AG08396 (cell line): ENCODE measurements at places on chromosomes 16 and 17.

DNA sequence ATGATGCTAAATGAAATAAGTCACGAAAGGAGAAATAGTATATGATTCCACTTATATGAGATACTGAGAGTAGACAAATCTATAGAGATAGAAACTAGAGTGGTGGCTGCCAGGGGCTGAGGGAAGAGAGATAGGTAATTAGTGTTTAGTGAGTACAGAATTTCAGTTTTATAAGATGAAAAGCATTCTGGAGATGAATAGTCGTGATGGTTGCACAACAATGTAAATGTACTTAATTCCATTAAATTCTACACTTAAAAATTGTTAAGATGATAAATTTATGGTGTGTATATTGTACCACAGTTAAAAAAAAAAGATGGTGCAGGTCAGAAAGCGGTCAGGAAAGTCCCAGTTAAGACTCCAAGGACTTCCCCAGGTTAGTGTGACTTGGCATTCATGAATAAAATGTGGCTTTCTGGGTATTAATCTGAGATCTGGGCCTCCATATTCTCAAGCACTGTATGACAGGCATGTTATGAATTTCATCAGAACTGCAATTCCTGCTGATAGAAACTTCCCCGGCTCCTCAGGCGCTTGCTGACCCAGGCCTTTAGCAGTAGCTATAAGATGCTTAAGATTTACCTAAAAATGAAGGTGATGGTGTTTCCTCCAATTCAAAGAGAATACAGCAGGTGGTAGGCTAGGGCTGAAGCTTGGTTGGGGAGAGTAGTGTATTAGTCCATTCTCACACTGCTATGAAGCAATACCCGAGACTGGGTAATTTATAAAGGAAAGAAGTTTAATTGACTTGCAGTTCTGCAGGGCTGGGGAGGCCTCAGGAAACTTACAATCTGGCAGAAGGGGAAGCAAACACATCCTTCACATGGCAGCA, 115.3 kb upstream of the SOX9 start:
- DNase-seq = no peak

- no peak for DNase-seq
These were observed 135.5 kb downstream of the ABCC1 start for GRCh38 chr16:16084874-16085273.

DNA sequence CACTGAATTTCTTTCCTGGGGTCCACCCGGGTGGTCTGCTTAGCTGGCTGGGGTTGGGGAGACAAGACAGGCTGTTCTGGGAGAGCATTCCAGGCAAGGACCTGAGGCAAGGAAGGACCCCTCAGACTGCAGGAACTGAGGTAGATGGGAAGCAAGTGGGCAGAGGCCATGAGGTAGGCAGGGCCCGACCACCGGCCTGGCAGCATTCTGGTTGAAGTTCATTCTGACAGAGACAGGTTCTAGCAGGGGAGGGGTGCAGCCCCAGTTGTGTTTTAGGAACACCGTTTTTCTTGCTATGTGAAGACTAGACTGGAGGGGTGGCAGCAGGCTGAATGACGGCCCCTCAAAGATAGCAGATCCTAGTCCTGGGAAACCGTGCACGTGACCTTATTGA, 17.5 kb downstream of the B9D1 start:
- no peak for DNase-seq

- no peak for DNase-seq
These were observed 178.9 kb downstream of the MYO1D start for GRCh38 chr17:32697728-32698625.

DNA sequence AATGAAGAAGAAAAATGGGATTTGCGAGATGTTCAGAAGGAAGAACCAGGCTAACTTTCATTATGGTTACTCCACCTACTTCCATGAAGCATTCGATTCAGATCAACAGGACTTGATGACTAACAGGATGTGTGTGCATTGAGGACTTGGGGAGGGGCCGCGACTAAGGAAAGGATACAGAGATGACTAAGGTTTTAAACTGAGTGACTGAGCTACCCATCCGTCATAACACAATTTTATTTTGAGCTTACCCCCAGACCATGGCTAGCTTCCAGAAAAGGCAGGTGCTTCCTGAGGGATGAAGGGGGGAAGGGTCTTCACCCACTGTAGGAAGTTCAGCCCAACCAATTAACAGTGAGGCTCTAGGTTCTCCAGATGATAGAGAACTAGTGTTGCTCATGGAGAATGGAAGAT, 2.5 kb upstream of the CDYL2 start:
- DNase-seq = peak; percentile 35

DNA sequence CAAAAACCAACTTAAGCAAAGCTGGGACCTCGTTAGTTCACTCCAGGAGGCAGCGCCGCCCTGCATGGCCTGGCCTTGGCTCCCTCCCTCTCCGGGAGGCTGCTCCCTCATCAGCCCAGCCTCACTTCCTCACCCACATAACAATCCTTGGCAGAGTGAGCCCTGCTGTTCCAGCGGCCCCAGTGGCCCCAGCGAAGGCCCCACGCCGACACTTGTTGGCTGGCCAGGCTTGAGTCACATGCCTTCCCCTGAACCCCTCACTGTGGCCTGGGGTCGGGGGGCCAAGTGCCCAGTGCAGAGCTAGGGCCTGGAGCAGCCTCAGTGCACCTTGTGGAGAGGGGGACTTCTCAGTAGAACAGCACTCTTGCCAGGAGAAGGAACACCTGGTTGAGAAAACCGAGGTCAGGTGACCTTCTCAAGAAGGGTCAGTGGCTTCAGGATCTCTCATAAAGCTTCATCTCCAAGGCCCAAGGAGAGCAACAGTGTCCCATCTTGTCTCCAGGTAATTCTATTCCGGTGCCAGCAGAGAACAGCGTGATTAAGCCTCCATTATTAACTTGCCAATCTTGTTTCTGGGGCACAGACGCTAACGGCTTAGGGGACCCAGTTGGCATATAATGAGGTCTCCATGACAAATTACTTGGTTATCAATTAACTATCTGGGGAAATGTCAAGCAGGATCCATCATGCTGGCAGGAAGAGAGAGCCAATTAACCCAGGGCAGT, 26.8 kb downstream of the ENDOV start:
- no peak for DNase-seq

DNA sequence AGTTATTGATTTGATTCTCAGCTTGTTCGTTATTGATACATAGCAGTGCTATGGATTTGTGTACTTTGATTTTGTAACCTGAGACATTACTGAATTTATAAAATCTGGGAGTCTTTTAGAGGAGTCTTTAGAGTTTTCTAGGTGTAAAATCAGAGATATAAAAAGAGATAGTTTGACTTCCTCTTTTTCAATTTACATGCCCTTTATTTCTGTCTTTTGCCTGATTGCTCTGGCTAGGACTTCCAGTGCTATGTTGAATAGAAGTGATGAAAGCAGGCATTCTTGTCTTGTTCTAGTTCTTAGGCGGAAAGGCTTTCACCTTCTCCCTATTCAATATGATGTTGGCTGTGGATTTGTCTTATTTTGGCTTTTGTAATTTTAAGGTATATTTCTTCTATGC, 106.2 kb downstream of the PHKB start:
- no peak for DNase-seq

GRCh38 chr17:55264278-55264644, 499 bp upstream of the HLF start:
- DNase-seq = no peak

DNA sequence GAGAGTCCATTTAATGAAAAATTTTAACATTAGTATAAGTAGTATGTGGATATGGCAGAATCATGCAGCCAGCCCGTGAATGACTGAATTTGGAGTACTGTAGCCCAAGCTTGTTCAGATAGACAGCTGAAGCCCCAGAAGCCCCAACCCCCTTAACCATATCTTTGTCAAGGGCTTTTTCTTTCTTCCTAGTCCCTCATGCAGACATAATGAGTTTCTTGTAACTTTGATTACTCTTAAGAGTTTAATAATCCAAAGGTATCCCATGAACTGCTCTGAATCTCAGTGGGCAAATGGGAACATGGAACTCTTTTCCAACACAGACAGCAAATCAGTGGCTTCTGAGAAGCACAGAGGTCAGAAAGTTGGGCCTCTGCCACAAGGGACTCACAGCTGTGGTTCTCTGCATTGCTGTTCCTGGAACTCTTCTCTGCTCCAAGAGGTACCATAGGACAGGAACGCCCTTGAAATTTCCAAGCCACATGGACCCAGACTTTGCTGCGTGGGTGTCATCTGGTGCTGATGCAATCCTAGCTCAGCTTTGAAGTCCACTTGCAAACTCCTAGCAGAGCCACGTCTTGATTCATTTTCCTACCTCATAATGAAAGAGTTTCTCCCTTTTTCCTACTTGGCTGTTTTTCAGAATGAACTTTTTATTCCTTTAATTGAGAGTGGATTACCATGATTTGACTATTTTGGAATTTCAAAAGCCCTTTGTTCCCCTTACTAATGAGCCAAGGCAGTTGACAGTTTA, 18.1 kb downstream of the LYRM1 start:
- DNase-seq = peak; percentile 31

GRCh38 chr16:89864527-89864820, 8.9 kb upstream of the TCF25 start:
- peak; percentile 29 for DNase-seq

DNA sequence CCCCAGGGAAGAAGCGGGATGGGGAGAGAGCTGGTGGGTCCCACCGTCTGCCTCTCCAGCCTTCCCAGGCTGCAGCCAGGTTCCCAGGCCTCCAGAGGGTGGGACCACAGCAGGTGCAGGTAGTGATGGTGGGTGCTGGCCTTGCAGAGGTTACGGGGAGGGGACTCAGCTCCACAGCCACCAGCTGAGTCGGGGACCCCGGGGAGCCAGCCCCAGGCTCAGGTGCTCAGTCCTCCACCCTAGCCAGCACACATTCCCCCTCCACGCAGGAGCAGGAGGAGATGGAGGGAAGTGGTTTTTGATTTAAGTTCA, 5.0 kb downstream of the TP53I13 start:
- no peak for DNase-seq

GRCh38 chr17:10773391-10773790, 30.5 kb downstream of the TMEM238L start:
- DNase-seq = no peak

- no peak for DNase-seq
These were observed 55.4 kb upstream of the ENDOV start for GRCh38 chr17:80359422-80360110.

DNA sequence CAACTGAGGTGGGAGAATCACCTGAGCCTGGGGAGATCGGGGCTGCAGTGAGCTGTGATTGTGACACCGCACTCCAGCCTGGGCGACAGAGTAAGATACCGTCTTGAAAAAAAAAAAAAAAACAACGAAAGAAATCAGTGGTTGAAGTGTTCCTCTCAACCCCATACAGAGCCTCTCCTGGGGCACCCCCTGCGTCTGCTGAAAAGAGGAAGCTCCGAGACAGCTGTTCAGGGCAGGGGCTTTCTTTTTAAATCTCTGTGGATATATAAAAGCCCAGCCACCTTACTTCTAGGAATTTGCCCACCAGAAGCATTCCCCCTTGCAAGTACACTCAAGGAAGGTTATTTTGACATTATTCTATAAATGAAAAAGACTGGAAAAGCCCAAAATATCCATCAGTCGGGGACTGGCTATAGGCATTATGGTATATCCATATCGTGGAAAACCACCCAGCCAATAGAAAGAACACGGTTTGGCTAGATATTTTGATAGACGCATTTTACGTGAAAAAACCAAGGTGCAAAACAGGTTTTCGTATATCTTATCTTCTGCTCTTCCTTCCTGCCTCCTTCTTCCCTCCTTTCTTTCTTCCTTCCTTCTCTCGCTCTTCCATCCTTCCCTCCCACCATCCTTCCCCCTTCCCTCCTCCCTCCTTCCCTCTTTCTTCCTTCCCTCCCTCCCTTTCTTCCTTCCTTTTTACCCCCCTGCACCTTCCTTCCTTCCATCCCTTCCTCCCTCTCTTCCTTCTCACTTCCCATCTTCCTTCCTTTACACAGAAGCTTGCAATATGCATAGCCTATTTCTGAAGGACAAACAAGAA, 9.2 kb upstream of the CCL22 start:
- no peak for DNase-seq

DNA sequence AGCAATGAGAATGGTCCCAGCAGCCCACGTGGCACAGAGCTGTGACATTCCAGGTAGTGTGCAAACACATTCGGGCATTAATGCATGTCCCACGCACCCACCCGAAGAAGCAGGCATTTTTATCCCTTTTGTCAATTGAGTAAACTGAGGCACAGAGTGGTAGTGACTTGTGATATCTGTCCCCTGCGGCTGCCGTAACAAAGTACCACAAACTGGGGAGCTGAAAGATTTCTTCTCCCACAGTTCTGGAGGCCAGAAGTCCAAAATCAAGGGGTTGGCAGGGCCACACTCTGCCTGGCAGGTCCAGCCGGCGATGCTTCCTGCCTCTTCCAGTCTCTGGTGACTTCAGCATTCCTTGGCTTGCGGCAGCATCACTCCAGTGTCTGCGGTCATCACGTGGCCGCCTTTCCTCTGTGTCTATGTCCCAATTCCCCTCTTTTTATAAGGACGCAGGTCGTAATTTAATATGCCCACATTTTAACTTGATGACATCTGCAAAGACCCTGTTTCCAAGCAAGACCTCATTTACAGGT, 221.9 kb upstream of the GSE1 start:
- no peak for DNase-seq

- no peak for DNase-seq
These were observed 157.6 kb downstream of the RAB11FIP4 start for GRCh38 chr17:31549121-31549524.

DNA sequence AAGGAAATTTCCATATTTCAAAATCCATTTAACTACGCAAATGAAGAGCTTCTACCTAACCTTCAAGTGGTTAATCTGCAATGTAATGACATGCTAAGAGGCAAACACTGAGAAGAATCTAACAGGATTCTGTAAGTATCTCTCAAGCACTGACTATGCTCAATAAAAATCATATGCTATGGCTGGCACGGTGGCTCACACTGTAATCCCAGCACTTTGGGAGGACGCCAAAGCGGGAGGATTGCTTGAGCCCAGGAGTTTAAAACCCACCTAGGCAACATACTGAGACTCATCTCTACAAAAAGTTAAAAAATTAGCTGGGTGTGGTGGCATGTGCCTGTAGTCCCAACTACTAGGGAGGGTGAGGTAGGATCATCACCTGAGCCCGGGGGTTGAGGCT, 32.7 kb downstream of the GNA13 start:
- DNase-seq = no peak

GRCh38 chr16:11219178-11219577, 36.8 kb downstream of the SOCS1 start:
- no peak for DNase-seq

DNA sequence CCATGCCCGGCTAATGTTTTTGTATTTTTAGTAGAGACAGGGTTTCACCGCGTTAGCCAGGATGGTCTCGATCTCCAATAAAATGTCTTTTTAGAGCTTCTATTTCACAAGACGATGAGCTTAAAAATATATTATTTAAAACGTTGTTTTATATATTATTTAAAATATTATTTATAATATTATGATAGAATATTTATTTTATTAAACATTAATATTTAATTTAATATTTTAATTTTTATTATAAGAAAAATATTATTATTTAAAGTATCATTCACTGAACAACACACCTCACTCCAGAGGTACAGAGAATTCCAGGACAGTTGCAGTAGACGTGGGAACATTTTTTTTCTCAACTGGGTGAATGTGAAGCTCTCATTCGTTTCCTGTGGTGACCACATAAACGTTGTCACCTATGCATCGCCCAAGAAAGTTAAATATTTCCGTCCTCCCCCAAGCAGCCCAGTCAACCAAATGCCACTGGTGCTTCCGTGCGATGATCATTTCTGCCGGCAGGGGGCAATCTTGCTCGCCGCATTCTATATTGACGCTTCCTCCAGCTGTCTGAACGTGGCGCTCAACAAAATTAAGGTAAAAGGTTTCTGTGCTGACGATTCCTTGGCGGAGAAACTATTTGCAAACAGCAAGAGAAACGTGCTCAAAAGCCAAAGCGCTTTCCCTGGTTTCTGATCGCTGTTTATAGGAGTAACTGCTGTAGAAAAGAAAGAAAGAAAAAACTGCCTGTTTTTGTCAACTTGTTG, 41.7 kb upstream of the PRSS54 start:
- DNase-seq = peak; percentile 80
